ENCODE measurements at places on chromosomes 1 and 21.

GRCh38 chr1:211577277-211577818, 1.6 kb downstream of the SLC30A1 start:
- DNase-seq, result no peak

- no peak for DNase-seq
Measured at GRCh38 chr1:39110882-39111281, 84.7 kb downstream of the NDUFS5 start.

DNA sequence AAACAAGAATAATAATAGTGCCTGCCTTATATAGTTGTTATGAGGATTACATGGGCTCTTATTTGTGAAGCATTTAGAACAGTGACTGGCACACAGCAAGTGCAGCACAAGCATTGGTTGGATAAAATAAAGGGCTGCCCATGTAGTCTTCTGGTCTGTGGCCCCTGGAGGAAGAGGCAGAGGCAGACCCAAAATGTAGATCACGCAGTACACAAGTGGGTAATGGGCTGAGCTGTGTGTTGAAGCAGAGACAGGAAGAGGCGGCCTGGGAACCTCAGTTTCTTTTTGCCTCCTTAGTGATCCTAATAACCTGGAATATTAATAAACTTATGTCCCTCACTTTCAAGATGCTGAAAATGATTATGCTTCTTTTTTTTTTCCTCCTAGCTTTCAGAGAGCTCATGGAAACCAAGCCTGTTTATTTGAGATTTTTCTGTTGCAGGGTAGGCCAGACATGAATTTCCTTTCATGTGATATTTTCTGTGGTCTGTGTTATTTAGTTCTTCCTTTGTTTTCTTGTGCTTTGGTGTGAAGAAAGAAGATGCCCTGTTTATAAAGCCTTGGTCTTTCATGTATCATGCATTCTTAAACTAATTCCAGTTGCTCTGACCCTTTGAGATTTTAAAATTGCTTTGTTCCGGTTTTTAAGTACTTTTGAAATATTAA, 42.5 kb downstream of the LRRC8D start:
- no peak for DNase-seq

- DNase-seq, result no peak
Measured at GRCh38 chr1:2494323-2494693, 18.2 kb downstream of the PLCH2 start.

DNA sequence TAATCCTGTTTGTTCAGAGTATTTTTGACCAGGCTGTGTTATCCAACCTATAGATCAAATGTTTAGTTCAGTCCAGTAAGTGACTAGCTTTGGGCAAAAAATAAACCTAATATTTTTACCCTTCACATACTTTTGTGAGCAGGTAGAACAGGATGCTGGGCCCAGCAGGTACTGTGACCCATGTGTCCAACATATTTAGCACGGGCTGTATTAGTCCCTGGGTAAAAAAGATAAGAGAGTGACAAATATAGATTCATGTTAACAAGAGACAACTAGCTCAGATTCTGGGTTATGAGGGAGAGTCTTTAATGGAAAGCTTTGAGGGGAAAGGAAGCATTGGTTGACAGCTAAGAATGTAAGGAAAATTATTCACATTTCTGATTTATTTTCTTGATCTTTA, 43.1 kb downstream of the OLFM3 start:
- no peak for DNase-seq

DNA sequence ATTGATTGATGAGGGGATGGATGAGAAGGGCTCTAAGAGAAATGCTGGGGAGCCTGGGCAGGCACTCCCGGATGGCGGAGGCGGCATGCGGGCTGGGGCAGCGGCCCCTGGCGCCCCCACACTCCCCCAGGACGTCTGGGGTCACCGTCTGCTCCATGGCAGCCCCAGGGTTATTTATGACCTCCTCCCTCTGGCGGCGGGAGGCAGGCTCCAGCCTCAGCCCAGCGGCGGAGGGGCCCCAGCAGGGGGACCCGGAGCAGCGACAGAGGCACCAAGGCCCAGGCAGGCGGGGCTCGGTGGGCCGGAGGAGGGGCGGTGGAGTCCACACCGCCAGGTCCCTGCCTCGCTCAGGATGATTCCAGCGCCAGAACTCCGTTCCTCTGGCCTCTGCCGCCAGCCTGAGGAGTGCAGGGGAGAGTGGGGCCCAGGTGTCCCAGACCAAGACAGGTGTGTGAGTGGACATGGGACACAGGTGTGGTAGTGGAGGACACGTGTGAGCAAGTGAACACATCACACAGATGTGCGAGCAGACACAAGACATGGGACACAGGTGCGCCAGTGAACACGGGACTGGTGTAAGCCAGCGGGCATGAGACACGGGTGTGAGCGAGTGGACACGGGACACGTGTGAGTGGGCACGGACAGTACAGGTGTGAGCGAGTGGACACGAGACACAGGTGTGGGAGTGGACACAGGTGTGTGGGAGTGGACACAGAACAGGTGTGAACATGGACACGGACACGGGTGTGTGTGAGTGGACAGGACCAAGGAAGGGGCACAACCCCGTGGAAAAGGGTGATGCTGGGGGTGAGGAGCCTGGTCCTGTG, 2.5 kb upstream of the SAMD11 start:
- DNase-seq, result peak; percentile 86

Measured in heart left ventricle (tissue), 16 donors.